ENCODE measurements at places on chromosomes 2 and 18.
A peak's percentile ranks its signal among the peaks of the same experiment; 100 is the strongest.

- no peak for DNase-seq
Measured at GRCh38 chr18:55732227-55733106, 144.5 kb upstream of the TCF4 start.

GRCh38 chr2:170324640-170325046 is 146.7 kb downstream of the MYO3B start:
- DNase-seq, result peak; percentile 39

DNA sequence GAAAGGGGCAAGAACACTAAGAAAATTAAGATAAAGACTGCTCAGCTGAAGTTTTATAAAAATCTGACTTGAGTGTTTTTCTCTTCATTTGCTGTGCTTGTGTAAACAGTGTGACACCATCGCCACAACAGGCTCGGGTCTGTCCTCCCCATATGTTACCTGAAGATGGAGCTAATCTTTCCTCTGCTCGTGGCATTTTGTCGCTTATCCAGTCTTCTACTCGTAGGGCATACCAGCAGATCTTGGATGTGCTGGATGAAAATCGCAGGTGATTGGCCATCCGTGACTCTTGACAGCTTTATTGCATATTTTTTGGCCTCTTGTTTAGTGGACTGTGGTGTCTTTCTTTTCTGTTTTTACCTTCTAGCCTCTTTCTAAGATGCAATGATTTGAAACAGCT is 22.1 kb downstream of the MFF start:
- no peak for DNase-seq

- DNase-seq, result peak; percentile 59
Measured at GRCh38 chr2:54579682-54580620, 123.8 kb downstream of the SPTBN1 start.

DNA sequence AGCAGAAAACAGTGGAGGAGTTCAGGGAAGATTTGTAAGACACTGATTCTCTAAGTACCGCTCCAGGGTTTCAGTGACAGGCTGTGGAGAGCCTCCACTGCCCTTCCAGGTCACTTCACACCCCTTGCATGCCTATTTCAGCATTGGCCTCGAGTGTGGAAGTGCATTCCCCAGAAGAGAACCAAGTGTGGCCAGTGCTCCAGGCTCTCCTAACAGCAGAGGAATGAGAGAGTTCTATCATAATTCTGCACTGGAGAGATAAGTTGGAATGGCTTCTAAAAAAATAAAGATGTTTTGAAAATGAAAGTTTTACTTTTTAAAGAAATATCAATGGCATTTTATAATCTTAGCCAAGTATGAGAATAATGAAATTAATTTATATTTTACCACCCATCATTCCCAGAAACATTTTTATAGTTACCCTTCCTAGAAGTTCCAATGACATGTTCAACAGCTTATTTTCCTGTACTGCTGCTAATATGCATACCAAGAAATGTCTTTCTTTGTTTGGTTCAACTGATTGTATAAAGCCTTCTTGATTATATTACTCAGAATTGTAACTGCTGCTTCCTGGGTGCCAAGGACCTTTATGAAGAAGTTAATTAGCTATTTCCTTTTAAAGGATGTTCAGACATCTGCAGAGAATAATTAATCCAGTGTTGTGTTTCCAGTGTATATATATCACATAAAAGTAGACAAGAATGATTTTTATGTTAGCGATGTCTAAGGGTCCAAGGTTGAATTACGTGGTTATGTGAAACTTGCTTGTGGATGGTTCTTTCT is 61.0 kb upstream of the SERPINE2 start:
- no peak for DNase-seq

Measured in lung (tissue), 17 donors.